ENCODE measurements at places on chromosomes 6 and 20.

- DNase-seq, result peak; percentile 87
Observed at GRCh38 chr6:137731960-137732616, 135.0 kb upstream of the TNFAIP3 start.

DNA sequence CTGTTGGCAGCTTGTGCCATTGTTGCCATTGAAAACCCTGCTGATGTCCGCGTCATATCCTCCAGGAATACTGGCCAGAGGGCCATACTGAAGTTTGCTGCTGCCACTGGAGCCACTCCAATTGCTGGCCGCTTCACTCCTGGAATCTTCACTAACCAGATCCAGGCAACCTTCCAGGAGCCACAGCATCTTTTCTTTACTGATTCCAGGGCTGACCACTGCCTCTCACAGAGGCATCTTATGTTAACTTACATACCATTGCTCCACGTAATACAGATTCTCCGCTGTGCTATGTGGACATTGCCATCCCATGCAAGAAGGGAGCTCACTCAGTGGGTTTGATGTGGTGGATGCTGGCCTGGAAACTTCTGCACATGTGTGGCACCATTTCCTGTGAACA is 221.8 kb upstream of the FAM83B start:
- DNase-seq, result no peak

DNA sequence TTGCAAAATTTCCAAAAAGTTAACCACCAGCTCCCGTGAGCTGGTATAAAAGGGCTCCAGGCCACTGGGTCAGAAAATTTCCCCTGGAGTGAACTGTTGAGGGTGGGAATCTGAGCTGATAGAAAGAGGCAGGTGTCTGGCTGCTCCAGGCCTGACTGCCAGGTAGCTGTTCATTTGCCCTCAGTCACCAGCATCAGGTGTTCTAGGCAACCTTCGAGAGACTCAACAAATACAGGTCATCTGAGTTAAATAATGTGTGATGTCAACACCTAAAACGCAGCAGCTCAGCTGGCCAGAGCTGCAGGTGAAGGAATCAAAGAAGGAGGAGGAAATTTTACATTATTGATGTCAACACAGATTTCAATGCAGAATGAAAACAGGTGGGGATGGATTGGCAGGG is 46.7 kb downstream of the KCNK5 start:
- no peak for DNase-seq

- no peak for DNase-seq
Observed at GRCh38 chr6:15376900-15377487, 131.1 kb downstream of the JARID2 start.

GRCh38 chr6:11207199-11207968 is 25.1 kb downstream of the NEDD9 start:
- peak; percentile 96 for DNase-seq

DNA sequence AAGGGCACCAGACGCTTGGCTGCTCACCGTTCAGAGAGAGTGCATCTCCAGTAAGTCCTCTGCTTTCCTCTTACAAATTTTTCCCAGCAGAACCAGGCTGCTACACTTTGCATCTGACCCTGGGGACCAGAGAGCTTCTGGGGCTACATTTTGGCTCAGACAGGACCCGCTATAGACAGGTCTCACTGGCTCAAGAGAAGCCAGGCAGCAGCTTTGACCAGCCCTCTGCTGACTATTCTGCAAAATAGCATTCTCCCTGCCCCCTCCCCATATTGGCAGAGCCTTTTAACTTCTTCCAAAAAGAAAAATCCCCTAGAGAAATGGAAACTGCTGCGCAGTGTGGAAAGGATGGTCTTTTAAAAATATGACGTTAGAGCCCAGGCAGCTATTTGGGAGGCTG is 37.2 kb downstream of the CPXM1 start:
- DNase-seq, result no peak

- no peak for DNase-seq
Observed at GRCh38 chr20:20073801-20074371, 21.6 kb downstream of the CFAP61 start.

- DNase-seq, result peak; percentile 14
Observed at GRCh38 chr6:37024656-37025337, 19.3 kb downstream of the FGD2 start.

GRCh38 chr20:56245761-56246160 is 2.8 kb upstream of the MC3R start:
- no peak for DNase-seq

DNA sequence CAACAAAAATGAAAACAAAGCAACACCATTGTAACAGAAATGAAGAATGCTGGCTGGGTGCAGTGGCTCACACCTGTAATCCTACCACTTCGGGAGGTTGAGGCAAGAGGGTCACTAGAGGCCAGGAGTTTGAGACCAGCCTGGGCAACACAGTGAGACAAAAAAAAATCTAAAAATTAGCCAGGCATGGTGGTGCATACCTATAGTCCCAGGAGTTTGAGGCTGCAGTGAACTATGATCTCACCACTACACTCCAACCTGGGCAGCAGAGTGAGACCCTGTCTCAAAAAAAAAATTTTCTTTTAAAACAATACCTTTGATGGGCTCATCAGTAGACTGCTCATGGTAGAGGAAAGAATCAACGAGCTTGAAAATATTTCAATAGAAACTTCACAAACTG is 18.5 kb downstream of the NINL start:
- no peak for DNase-seq

DNA sequence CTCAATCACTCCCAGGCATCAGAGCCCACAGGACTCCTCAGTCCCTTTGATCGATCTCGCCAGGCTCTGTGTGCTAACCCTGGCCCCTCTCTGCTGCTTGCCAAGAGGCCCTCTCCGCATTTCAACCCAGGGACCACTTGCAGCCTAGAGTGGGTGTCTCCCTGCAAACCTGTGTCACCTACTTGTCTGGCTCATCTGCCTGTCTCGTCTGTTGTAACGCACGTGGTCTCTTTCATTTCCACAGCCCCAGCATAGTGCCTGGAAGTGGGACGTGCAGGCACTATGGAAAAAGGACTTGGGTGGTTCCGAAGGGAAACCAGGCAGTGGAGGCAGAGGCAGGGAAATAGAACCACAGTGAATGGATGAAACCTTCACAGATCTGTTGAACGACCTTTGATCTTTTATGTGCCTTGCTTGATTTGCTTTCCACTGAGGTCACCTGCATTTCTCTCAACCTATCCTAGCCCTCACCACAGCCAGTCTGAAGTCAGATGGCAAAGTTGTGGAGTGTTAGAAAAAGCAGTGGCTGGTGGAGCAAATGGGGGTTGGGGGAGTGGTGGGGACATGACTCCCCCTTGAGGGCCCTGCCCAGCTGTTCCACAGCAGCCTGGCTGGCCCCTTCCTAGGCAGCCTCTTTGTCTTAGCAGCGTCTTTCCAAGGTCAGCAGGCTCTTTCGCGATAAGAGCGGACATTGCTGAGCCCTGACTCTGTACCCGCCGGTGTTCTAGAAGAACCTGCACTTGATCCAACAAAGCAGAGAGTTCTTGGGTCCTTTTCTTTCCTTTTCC is 55.8 kb upstream of the TAGAP start:
- DNase-seq, result no peak
